Uterine smooth muscle cell (primary cell): ENCODE measurements at places on chromosomes 3 and 15. TPM values are rescaled to one million over a fixed set of nuclear protein-coding genes. Genes with fewer than 3 reads are reported as not detected.

Gene SCN11A
- total RNA-seq, result under 0.01 and 0.11 TPM in 2 replicates

Gene GOLGA6L7
- total RNA-seq, result not detected in 2 replicates

Gene MGLL
- 25.1 and 38.6 TPM in 2 replicates for total RNA-seq

Gene C3orf85
- total RNA-seq, result not detected in 2 replicates

Gene GOLGA8R
- 1.9 and 4.6 TPM in 2 replicates for total RNA-seq

Gene PLA2G4B
- 1.2 and 1.9 TPM in 2 replicates for total RNA-seq

Gene UBA7
- total RNA-seq, result 32.4 and 52.2 TPM in 2 replicates

Gene KLF13
- 14.7 and 22.6 TPM in 2 replicates for total RNA-seq

Gene ACAN
- 0.25 and 3.0 TPM in 2 replicates for total RNA-seq

Gene ERICH6
- total RNA-seq, result 0.22 TPM in 1 of 2 replicates, not detected in the other

Gene TMC3
- not detected in 2 replicates for total RNA-seq

Gene PDCD6IP
- total RNA-seq, result 158 and 284 TPM in 2 replicates

Gene TRPM1
- not detected in 2 replicates for total RNA-seq

Gene ARNT2
- 1.4 and 3.7 TPM in 2 replicates for total RNA-seq

Gene EPHA6
- total RNA-seq, result 0.22 TPM in 1 of 2 replicates, not detected in the other

Gene POPDC2
- total RNA-seq, result 0.50 and 6.3 TPM in 2 replicates

Gene NUP210
- total RNA-seq, result 0.77 and 1.9 TPM in 2 replicates

Gene ANKRD34C
- total RNA-seq, result not detected in 2 replicates

Gene CLDN16
- 0.12 TPM in 1 of 2 replicates, not detected in the other for total RNA-seq

Gene OXTR
- 8.9 and 12.1 TPM in 2 replicates for total RNA-seq

Gene GMPPB
- 59.5 and 68.9 TPM in 2 replicates for total RNA-seq

Gene TIPIN
- total RNA-seq, result 15.2 and 24.7 TPM in 2 replicates

Gene THPO
- total RNA-seq, result 0.25 and 0.66 TPM in 2 replicates

Gene ARGFX
- not detected in 2 replicates for total RNA-seq

Gene SPATA12
- total RNA-seq, result 0.11 TPM in 1 of 2 replicates, not detected in the other

Gene KBTBD12
- total RNA-seq, result not detected in 2 replicates

Gene ARMC8
- 48.2 and 57.9 TPM in 2 replicates for total RNA-seq

Gene IL20RB
- 1.8 and 3.2 TPM in 2 replicates for total RNA-seq

Gene CACNA2D2
- under 0.01 TPM in 2 replicates for total RNA-seq

Gene BCHE
- total RNA-seq, result 8.2 and 13.4 TPM in 2 replicates

Gene AGTR1
- total RNA-seq, result 0.37 and 0.55 TPM in 2 replicates

Gene MUC20
- total RNA-seq, result 0.12 and 0.22 TPM in 2 replicates

Gene CCDC39
- 0.12 TPM in 1 of 2 replicates, not detected in the other for total RNA-seq

Gene DHFR2
- 3.7 TPM in 2 replicates for total RNA-seq

Gene GOLGA8M
- 0.44 and 2.5 TPM in 2 replicates for total RNA-seq

Gene NSMCE3
- total RNA-seq, result 10.1 and 12.9 TPM in 2 replicates

Gene SLC28A1
- under 0.01 and 0.12 TPM in 2 replicates for total RNA-seq

Gene CGNL1
- 0.66 and 1.5 TPM in 2 replicates for total RNA-seq

Gene BNIP2
- 149 and 168 TPM in 2 replicates for total RNA-seq

Gene PEAK1
- total RNA-seq, result 48.6 and 62.5 TPM in 2 replicates

Gene SERPINI2
- not detected in 2 replicates for total RNA-seq

Gene TMEM207
- not detected in 2 replicates for total RNA-seq

Gene STXBP5L
- total RNA-seq, result under 0.01 TPM in 1 of 2 replicates, not detected in the other
